ENCODE measurements at places on chromosomes 6 and 20. TPM values are rescaled to one million over a fixed set of nuclear protein-coding genes. Genes with fewer than 3 reads are reported as not detected.

GRCh38 chr6:107523054-107523791, 33.3 kb downstream of the SOBP start:
- H3K4me1 ChIP-seq, result no peaks in the 10 kb centered on the region
- H3K27ac ChIP-seq, result no peak overlapping the region
- no peaks in the 10 kb centered on the region for H3K27me3 ChIP-seq
- no peaks in the 10 kb centered on the region for H3K36me3 ChIP-seq

DNA sequence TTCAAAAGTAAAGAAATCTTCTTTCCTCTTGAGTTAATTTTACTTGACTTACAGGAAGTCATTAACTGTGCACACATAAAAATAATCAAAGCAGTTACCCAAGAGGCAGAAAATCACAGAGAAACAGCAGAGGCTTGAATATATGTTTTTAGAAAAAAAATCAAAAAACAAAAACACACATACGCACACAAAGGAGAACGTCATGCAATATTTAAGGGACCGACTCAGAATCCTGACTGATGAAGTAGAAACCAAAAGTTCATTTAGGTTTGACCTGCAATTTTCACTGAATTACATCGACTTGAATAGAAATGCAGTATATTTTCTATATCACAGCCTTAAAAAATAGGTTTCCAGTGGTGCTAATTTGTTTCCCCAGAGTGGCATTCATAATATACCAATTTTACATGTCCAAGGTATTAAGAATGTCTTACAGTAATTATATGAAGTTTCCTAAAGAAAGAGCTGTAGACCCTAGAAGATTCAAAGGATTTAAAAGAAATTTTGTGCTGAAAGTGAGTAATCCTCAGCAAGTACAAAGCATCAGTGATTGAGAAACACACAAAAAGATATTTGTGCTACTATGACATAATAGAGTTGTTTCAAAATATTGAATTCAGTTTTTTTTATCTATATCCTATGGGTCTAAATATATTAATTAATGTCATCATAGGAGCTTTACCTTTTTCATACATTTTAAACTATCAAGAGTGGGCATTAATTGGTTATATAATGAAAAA, 358.5 kb upstream of the RUNX2 start:
- DNase-seq, result no peak
- no peak overlapping the region for H3K4me3 ChIP-seq
- H3K36me3 ChIP-seq, result no peaks in the 10 kb centered on the region
- H3K27ac ChIP-seq, result no peak overlapping the region
- no peaks in the 10 kb centered on the region for H3K4me1 ChIP-seq

The DIDO1 gene
- total RNA-seq, result 56.4 TPM

The DUSP15 gene
- total RNA-seq, result 3.2 TPM

DNA sequence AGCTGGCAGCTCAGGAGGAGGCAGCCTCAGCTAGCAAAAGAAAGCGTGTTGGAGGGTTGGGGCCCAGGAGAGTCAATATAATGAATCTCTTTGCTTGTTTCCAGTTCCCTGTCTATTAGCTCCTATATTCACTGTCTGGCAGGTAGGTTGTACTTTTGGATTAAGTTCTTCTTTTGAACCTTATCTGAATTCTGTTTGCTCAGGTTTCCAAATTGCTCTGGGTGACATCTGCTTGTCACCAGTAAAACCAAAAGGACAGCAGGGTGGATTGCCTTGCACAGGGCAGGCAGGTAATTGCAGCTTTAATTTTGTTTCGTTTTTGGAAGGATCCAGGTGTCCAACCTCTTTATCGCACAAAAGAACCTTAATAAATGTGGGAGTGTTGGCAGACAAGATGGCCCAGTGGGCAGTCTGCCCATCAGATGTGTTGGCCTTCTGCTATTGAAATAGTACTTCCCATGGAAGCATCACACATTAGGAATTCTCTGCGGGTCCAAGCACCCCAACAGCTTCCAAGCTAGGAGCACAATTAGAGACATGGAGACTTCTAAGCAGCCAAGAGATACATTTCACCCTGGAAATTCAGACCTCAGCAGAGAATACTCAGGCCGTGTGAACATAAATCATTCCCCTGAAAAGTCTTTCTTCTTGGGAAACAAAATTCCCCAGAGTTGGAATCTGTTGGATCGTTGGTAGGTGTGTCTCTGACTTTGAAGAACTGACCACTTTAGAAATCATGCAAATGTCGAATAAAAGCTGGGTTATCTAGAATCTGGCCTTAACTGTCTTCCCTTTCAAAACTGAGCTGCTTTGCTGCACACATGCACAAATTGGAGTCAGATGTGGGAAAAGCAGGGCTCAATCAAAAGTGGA, 286.9 kb upstream of the BMP2 start:
- no peak overlapping the region for H3K4me3 ChIP-seq
- H3K36me3 ChIP-seq, result no peaks in the 10 kb centered on the region
- H3K27ac ChIP-seq, result no peak overlapping the region
- DNase-seq, result no peak

The GNAS-AS1 gene
- total RNA-seq, result 1.6 TPM

The ABHD16B gene
- not detected for total RNA-seq

DNA sequence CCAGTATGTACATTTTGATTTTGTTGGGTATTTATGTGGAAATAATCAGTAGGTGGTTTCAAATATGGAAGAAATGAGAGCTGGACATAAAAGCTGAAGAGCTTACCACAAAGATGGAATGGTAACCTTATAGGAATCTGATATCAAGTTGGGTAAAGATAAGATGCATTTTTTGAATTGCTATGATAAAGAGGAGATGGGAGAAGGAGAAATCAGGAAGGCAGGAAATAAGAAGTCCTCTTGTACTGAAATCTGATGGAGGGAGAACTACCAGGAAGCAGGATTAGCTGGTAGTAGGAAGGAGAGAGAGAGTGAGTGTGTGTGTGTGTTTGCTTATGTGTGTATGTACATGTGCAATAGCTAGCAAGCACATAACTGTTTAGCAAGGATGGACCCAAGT, 468.4 kb downstream of the PHF3 start:
- H3K4me3 ChIP-seq, result no peak overlapping the region
- H3K27ac ChIP-seq, result no peak overlapping the region
- H3K36me3 ChIP-seq, result no peaks in the 10 kb centered on the region

GRCh38 chr6:149247385-149247763, 70.1 kb upstream of the TAB2 start:
- no peaks in the 10 kb centered on the region for H3K36me3 ChIP-seq
- H3K4me3 ChIP-seq, result no peak overlapping the region

The PDE7B gene
- not detected for total RNA-seq

DNA sequence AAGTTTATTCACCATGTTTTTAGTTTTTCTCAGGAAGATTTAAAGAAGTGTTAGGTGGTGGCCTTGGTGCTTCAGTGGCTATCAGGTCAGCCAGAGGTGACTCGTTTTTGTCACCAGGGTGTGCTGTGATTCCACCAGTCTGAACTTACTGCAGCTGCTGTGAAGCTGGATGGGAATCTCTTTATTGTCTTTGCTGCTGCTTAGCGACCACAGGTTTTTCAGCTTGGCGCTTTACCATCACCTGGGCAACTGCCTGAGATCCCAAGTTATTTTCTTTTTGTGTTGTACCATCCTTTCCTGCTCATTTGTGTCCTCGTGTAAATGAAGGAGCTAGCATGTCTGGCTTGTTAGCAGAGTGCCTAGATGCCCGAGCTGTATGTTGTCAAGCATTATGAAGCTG, 146.9 kb downstream of the MACROD2 start:
- no peaks in the 10 kb centered on the region for H3K4me1 ChIP-seq
- H3K27me3 ChIP-seq, result no peaks in the 10 kb centered on the region
- H3K4me3 ChIP-seq, result no peak overlapping the region
- H3K36me3 ChIP-seq, result no peaks in the 10 kb centered on the region
- DNase-seq, result peak; percentile 2

DNA sequence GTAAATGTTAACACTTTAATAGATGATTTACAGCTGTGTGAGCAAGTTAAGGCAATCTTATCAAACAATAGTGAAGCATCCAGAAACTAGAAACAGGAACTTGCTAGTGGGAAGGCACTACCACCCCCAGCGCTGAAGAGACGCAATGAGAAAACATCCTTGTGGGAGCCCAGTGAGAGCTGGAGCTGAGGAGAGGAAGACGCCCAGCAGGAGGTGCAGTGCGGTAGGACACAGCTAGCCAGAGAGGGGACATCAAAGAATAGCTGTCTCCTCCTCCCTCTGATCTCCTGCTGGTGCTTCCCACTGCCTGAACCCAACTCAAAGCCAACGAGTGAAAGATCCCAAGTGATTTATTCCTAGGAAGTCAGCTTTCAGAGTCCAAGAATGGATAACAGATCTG, 140.3 kb downstream of the COL12A1 start:
- no peaks in the 10 kb centered on the region for H3K36me3 ChIP-seq
- no peaks in the 10 kb centered on the region for H3K4me1 ChIP-seq
- H3K4me3 ChIP-seq, result no peak overlapping the region
- H3K27ac ChIP-seq, result no peak overlapping the region
- no peak for DNase-seq
- no peaks in the 10 kb centered on the region for H3K27me3 ChIP-seq

DNA sequence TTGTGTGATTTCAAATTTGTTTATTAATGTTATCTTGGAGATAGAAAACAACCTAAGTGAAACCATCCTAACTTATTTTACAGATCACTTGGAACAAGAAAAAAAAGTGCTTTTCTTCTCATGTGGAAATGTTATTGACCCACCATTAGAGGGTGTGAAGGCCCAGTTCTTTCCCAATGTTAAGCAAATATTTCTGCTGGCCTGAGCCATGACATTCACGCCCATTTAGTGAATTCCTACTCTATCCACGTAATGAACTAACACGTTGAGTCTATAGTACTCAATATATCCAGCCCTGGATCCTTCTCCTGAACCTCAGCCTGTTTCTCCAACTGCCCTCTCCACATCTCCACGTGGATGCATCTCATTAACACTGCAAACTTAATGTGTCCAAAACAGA, 180.6 kb upstream of the ZFP64 start:
- H3K36me3 ChIP-seq, result no peaks in the 10 kb centered on the region
- H3K27me3 ChIP-seq, result no peaks in the 10 kb centered on the region
- H3K4me1 ChIP-seq, result no peaks in the 10 kb centered on the region
- H3K27ac ChIP-seq, result no peak overlapping the region

- H3K36me3 ChIP-seq, result no peaks in the 10 kb centered on the region
- no peak for DNase-seq
- no peaks in the 10 kb centered on the region for H3K27me3 ChIP-seq
- no peak overlapping the region for H3K4me3 ChIP-seq
Observed at GRCh38 chr6:13741365-13741764, 29.7 kb upstream of the RANBP9 start.

GRCh38 chr6:149948011-149948410, 6.2 kb downstream of the ULBP2 start:
- no peaks in the 10 kb centered on the region for H3K4me1 ChIP-seq
- H3K27ac ChIP-seq, result no peak overlapping the region
- no peak for DNase-seq

The HSPA1L gene
- total RNA-seq, result 1.6 TPM

The BPIFA1 gene
- total RNA-seq, result not detected

The VSTM2L gene
- 1.5 TPM for total RNA-seq

DNA sequence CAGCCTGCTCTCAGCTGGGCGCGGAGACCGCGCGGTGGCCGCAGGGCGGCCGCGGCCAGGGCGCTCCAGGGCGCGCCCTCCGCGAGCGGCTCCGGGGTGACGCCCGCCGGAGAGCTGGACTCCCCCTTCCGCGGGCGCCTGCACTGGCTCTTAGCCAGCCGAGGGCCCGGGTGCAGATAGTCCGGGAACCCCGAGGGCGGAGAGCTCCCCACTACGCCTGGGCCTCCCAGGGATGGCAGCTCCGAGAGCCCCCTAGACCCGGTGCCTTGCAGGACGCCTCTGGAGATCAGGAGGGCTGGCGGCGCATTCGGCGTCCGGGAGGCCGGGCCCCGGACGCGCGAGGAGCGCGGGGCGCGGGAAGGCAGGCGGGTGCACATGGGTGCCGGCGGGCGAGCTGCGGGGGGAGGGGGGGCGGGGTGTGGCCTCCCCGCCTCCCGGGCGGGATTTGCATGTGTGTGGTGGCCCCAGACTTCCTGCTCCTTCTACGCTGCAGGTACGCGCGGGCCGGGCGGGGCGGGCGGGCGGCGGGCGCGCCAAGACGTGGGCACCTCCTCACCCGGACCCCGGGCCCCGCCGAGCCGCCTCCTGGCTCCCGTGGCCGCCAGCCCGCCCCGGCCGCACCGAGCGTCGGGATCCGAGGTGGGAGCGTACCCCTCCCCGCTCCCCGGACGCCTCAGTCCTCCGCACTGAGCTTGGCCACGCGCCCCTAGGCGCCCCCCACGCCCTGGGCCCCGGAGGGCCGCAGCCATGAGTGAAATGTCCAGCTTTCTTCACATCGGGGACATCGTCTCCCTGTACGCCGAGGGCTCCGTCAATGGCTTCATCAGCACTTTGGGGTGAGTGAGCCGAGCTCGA, at the start of gene ITPR3:
TSS of gene ITPR3 (plus strand) at position 467 of the 855 bp plus-strand sequence. CDS start at position 748, 281 bp downstream.
- peak within 1 kb of the TSS; percentile 88 for H3K27ac ChIP-seq
- no peaks in the 10 kb centered on the region for H3K27me3 ChIP-seq
- peak; percentile 28 for DNase-seq
- H3K36me3 ChIP-seq, result peaks cover 2% of the 10 kb centered on the region
- H3K4me1 ChIP-seq, result peaks cover 14% of the 10 kb centered on the region
